ENCODE measurements at places on chromosomes 5 and 9.

DNA sequence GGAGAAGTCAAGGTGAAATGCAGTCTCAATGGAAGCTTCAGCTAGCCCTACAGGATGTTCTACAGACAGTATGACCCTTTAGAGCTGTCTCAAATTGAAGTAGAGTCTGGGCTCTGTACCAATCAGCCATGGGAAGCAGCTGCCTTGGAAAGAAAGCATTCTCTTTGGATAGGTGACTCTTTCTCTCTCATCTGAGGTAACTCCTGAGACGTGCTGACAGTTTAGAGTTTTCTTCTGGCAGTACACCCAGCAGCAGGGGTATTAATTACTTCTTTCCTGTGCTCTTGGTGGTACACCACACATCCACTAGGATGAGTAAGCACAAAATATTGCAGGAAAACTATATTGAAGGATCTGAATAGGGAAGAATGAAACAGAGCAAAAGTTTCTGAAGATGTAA, 329.6 kb upstream of the RGMB start:
- no peak for DNase-seq

GRCh38 chr9:89999176-89999533, 394.3 kb downstream of the GADD45G start:
- DNase-seq = no peak

DNA sequence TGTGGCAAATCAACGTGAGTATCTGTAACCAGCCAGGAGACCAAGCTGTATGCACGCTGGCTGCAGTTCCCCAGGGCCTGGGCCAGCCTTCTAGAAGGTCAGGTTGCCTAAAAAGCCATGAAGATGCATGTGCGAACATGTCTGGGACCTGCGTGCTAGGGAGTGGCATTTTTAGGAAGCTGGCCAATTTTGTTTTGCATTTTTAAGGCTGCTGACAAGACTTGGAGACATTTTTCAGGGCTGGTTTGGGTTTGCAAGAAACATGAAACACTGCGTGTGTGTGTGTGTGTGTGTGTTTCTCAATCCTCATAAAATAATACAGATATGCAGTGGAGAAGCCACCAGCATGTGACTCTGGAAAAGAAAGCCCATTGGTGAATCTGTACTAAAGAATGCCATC, 5.1 kb downstream of the TGFBI start:
- no peak for DNase-seq

GRCh38 chr5:163385271-163385670, 52.1 kb upstream of the CCNG1 start:
- DNase-seq = no peak

DNA sequence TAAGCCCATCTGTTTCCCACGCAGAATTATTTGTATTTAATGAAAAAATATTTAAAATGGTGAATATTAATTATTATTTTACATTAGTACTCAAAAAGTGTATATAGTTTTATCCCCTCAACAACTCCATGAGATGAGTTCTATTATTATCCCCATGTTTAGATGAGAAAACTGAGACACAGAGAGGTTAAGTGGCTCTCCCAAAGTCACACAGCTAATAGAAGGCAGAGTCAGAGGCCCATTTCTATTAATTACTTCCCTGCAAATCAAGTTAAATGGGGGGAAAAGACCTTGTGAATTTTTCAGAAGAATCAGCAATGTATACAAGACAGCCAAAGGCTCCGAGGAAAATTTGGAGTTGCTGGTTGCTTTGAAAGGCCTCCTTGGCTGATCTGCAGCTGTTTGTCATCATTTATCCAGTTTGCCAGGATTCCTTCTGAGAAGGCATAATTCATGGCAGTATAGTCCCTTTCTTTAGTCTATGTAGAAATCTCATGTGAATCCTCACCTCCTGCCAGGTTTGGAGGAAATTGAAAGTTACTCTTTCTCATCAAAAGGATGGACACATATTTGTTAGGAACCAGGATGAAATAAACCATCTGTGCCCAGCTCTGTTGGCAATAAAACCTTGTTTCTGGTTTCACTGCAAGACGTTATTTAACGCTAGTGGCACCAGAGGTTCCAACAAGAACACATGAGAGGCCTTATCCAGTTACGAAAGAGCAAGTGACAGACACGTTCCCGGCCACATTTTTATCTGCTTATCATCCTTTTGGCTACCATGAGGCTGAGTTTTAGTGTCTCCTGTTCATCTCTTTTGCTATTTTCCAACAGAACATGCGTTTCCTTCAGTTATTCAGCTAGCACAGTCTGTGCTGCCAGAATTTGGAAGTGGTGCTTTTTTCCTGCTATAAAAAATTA, 621 bp downstream of the FYB1 start:
- DNase-seq = no peak

GRCh38 chr9:87120610-87121009, 173.3 kb upstream of the GAS1 start:
- no peak for DNase-seq

GRCh38 chr5:149636861-149637246, 55.6 kb downstream of the ARHGEF37 start:
- DNase-seq = peak; percentile 57

DNA sequence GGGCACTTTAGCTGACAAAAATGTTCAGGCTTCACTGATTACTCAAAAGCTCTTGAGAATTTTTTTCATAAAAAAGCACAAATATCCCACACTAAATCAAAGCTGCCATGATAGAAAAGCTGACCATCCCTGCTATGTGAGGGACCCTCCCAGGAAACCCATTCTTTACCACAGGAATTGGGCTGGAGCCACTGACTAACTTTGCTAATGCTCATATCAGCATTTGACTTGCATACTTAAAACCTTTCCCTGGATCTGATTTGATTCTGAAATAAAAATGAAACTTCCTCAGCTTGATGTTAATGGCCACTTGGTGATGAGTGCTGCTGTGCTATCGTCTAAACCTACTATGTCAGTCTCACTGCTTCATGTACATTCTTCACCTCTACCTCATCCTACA, 243.6 kb downstream of the PRELID2 start:
- no peak for DNase-seq

GRCh38 chr5:16486711-16487111, 21.1 kb upstream of the ZNF622 start:
- no peak for DNase-seq

- no peak for DNase-seq
Measured at GRCh38 chr9:33791117-33791516, 4.2 kb upstream of the PRSS3 start.

- DNase-seq = no peak
Measured at GRCh38 chr9:12095931-12096330, 597.3 kb upstream of the TYRP1 start.

- no peak for DNase-seq
Measured at GRCh38 chr5:97009212-97009898, 73.5 kb downstream of the LNPEP start.

DNA sequence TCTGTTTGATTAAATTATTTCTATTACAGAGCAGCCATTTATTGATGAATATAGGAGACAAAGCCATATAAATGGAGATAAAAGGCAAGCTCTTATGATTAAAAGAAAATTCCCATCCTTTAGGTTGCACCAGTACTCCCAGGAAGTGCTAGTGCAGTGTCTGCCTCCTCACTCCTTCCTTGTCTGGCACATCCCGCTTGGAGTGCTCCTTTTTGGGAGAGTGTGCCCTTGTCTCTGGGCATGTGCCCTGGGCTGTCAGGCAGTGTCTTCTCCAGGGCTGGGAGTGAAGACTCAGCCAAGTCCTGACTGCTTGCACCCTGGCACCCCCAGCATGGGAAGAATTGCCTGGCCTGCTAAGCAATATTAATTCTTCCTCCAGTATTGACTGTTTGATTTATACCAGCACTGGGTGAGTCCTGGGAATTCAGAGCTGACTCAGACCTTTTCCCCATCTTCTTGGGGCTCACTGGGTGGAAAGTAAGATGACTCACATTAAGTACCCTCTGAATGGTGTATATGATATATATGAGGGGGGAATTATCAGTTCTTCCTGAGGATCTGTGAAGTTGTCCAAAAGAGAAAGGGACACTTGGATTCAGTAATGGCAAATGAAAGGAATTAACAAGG, 62.1 kb downstream of the ZSWIM6 start:
- no peak for DNase-seq

Data from stimulated activated CD4-positive, alpha-beta T cell treated with anti-CD3 and anti-CD28 coated beads, TNF-alpha, amount 100 ng/mL, for 48 hours (primary cell).